Stimulated activated naive CD8-positive, alpha-beta T cell treated with anti-CD3 and anti-CD28 coated beads, Interleukin-15, Interleukin-2, amounts not matched to agents 100 U/mL and 50 U/mL, for 24 hours (primary cell): ENCODE measurements at places on chromosomes 3 and 15.

DNA sequence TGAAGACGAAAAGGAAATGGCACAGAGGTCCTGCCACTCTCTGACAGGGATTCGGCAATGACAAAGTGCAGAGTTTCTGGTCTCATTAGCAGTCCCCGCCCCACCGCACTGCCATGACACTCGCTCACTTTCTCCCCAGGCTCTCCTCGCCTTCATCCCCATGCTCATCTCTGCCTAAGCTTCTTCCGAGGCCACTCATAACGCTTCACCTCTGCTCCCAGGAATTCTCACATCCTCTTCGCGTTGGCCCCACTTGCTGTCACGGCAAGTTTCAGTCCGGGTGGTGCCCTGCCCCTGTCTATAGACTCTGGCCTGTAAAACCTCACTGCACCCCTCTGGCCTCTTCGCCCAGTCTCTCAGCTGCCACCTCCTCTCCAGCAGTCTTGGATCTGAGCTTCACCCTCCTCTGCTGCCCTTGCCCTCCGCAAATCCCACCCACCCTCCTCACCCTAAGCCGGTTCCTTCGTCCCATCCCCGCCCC, 654 bp downstream of the RUBCN start:
- DNase-seq, result peak; percentile 63

- no peak for DNase-seq
Observed at GRCh38 chr3:17087509-17087908, 202.8 kb downstream of the PLCL2 start.

DNA sequence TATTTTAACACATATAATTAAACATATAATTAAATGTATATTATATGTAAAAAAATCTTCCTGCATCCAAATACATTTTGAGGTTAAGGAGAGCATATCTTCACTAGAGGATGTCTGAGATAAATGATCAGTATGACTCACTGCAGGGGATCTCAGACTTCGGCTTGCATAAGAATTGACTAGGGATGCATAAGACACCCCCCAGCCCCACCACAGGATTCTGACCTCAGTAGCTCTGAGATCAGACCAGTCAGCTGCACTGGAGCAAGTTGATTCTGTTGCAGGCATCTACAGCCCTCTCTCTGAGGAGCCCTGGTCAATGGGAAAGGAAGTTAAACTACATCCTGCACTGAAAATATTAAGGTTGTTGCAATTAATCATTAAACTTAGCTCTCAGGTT, 29.0 kb upstream of the TBC1D21 start:
- DNase-seq, result no peak

GRCh38 chr3:166957121-166957520, 423.0 kb downstream of the ZBBX start:
- no peak for DNase-seq

DNA sequence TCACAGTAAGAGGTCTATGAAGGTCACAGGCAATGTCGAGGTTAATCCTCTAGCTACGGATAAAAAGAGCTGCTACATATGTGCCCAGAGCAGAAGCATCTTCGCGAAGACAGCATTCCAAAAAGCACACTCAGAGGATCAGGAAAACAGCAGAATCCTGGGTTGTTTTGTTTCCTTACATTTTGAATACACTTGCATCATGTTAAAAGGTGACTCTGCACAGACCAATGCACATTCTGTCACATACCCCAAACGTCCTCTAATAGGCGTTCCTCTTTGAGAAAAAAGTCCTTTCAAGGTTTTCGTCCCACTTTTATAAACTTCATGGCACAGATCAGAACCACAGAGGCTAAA, 52.7 kb downstream of the VGLL4 start:
- no peak for DNase-seq

DNA sequence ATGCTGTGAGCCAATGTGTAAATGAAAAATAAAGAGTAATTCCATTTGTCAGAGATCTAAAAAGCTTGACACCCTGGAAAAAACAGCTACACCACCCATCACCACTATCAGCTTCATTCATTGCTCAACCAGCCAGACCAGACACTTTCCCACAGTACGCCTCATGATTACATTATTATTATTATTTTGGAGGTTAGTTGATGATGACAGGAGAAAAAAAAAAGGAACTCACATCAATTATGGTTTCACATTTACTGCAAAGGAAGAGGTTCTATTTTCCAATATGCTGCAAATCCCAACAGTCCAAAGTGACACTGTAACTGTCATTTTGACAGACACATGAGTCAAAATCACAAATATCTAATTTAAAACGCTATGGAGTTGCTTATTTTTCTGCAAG, 134.7 kb upstream of the TSC22D2 start:
- DNase-seq, result no peak

- DNase-seq, result no peak
Observed at GRCh38 chr15:76179023-76179422, 119.2 kb downstream of the TMEM266 start.

GRCh38 chr3:99967796-99968195, 146.5 kb downstream of the FILIP1L start:
- no peak for DNase-seq

DNA sequence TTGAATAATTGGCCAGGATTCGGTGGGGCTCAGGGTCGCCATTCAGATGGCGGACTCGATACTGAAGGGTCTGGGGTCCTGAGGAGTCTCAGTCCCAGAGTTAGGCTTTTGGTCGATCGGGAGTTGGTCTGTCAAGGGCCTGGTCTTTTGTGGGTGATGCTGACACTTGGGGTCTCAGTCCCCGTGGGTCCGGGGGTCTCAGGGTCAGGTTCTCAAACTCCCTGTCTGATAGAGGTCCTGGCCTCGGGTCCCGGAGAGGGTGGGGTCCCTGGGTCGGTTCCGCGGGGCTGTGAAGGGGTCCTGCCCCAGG, 467 bp downstream of the NCKIPSD start:
- DNase-seq, result no peak

DNA sequence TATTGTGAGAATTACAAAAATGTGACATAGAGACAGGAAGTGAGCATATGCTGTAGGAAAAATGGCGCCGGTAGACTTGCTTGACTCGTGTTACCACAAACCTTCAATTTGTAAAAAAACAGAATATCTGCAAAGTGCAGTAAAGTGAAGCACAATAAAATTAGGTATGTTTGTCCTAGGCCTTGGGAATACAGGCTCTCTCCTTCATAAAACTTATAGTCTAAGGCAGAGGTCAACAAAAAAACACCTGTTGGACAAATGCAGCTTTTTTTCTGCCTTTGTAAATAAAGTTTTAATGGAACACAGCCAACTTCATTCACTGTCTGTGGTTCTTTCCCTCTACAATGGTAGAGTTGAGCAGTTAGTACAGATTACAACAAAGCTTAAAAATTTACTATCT, 216.8 kb upstream of the SATB1 start:
- DNase-seq, result no peak

DNA sequence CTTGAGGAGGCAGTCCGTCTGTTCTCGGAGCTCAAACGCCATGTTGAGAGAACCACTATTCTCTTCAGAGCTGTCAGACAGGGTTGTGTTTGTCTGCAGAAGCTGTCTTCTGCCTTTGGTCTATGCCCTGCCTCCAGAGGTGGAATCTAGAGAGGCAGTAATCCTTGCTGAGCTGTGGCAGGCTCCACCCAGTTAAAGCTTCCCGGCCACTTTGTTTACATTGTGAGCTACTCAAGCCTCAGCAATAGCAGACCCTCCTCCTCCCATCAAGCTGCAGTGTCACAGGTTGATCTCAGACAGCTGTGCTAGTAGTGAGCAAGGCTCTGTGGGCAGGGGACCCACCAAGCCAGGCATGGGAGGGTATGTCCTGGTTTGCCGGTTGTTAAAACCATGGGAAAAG, 8.9 kb downstream of the OR5AC2 start:
- no peak for DNase-seq

DNA sequence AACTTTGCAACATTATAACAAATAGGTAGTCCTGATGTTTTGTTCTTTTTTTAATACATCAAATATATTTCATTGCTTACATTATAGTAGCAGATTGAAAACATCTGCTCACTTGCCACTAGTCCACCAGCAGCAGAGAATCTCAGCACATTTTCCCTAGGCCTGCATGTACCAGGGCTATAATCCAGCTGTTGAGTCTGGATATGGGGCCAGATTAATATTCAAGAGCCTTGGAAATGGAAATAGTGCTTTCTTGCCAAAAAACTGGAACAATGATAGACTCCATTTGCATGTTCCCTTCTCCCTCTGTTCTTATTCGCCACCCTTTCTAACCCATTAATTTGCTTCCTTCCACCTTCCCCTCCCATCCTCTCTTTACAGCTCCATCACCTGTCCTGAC, 288.0 kb downstream of the EPHA3 start:
- DNase-seq, result no peak

- DNase-seq, result no peak
Observed at GRCh38 chr3:7962301-7962700, 539.3 kb upstream of the LMCD1 start.

DNA sequence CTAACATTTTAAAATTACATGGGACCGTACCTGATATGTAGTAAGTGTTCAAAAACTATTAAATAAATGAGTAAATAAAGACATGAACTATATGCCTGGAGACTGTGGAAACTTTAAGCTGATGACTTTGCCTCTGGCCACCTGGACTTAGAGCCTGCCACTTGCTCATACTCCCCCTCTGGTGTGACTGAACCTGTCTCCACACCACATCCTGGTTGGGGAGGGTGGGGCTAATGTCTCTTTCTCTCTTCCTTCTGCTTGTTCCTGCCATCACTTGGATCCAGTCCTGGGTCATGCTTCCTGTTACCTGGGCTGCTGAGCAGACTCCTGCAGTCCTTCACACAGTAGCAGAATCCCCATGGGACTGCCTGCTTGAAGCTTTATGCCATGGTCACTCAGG, 8.2 kb upstream of the TMEM158 start:
- DNase-seq, result no peak

DNA sequence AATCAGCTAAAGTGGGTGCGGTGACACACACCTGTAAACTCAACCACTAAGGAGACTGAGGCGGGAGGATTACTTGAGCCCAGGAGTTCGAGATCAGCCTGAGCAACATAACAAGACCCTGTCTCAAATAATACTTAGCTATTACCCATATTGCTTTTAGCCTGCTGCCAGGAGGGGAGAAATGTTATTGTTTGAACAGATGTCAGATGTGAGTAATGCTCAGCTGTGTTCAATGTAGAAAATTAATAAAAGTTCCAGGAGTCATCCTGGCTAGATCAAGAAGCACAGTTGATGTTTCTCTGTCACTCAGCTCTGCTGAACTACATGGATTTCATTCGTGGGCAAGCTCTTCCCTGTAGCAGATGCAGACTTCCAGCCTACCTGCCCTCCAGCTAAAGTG, 22.2 kb downstream of the LSM3 start:
- no peak for DNase-seq

DNA sequence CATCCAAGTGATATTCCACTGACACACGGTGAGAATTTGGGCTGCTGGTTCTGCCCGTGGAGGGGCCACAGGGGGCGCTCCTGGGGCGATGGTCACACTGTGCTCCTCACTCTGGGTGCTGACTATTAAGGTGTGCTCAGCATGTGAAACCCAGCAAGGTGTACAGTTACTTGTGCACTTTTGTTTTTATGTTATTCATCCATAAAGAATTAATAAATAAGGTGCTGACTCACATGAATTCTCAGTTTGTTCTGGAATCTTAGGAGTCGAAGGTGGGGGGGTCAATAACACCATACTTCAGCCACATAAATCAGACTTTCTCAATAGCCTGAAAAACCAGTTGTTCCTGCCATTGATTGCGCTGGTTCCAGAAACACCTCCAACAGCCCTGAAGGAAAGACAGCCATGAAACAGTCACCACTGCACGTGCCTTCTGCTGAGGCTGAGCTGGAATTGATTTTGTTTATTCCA, 53.5 kb upstream of the SPATA12 start:
- peak; percentile 12 for DNase-seq

GRCh38 chr3:123713211-123713610, 128.4 kb upstream of the HACD2 start:
- no peak for DNase-seq

DNA sequence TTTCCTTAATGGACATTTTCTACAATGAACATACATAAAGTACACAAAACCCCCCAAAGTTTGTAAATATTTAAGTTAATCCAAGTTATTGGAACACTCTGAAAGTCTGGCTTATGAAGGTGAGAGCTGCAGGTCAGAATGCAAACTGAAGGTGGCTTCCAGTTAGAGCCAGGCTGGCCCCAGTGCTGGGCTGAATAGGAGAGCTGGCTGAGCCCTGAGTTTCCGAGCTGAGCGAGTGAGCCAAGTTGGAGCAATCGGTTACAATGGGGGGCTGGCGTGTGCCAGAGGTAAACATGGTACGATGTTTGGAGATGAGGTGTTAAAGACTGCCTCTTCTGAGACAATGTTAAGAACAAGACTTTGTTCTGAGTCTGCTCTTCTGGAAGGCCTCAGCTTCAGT, 230.8 kb upstream of the MCTP2 start:
- no peak for DNase-seq

DNA sequence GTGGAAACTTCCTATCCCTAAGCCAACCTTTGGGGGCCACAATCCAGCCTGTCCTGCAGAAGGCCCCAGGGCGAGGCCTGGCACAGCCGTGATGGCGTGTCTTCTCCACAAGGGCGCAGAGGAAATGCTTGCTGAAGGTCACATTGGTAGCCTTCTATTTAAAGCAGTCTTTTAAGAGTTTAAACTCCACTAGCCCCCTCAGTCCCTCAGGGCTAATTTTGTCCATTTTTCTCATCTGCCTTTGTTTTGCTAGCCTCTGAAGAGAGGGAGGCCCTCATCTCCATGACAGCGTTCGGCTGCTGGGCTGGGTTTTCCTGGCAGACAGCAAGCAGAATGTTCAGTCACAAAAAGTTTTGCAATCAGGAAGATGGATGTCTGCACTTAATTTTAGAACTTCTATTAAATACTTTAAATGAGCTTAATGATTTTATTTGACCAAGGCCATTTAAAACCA, 40.8 kb downstream of the RARB start:
- no peak for DNase-seq

- no peak for DNase-seq
Observed at GRCh38 chr15:72156928-72157327, 38.7 kb downstream of the SENP8 start.

- DNase-seq, result no peak
Observed at GRCh38 chr15:92425578-92426225, 32.0 kb downstream of the ST8SIA2 start.

- DNase-seq, result no peak
Observed at GRCh38 chr15:62561059-62561519, 396.0 kb upstream of the C2CD4B start.

DNA sequence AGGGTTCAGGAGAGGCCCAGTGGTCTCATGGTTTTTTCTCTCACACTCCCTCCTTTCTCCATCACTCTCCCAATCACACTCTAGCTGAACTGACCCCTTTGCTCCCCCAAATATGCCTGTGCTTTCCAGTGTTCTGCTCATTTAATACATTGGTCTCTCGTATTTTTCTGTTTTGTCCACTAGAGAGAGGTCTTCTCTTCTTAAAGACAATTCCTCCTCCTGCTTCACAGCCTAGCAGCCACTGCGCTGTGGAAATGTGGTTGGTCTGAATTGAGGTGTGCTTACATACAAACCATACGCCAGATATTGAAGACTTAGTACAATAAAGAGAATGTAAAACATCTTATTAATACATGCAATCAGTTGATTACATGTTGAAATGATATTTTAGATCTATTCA, 60.6 kb upstream of the XCR1 start:
- DNase-seq, result no peak
